ENCODE measurements at places on chromosomes 6 and 20.

DNA sequence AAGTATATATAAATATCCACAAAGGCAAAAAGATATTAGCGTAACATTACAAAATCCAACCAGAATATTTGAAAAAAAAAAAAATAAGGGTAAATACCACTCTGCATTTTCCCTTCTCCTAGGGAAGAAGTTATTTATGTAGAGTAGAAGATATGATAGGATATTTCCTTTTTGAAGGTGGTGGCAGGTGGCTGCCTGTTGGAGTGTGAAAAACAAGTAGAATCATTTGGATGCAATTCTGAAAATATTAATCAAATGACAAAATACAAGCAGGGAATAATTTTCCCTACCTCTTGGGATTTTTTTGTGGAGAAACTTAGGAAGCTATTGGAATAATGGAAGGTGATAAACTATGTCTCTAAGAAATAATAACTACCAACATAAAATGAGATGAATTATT, 62.5 kb upstream of the OGFRL1 start:
- no peak for DNase-seq

- DNase-seq: no peak
These were observed 4.0 kb upstream of the GRM4 start for GRCh38 chr6:34149831-34150400.

DNA sequence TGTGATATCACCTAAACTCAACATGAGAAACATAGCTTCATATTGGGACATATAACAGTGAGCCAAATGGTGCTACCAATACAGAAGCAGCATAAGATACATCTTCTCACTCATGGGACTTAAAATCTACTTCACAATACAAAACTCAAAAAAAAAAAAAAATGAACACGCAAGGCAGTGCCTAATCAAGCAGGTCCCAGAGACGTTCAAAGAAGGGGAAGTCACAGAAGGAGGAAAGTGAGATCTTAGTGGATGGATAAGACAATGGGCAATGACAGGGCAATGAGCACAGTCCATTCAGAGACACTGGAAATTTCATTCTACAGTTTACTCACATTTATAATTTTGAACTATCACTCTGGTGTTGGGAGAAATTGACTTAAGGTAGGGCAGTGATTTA, 88.3 kb downstream of the FAM50B start:
- no peak for DNase-seq

- DNase-seq: no peak
These were observed 16.5 kb downstream of the TNFAIP3 start for GRCh38 chr6:137883400-137884148.

DNA sequence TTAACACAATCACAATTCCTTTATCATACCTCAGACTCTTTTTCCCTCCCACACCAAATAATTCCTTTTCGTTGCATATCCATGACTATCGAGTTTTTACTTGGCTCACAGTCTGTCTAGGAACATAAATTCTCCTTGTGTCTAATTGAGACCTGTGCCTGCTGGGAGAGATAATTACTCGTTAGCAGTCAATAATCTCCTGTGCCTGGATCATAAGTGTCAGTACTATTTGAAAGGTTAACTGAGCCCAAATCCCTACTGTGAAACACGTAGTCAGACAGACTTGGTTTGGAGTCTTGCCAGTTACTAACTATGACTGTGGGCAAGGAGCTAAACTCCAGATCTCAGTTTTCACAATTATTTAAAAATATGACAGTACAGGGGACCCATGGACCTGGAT, 5.7 kb upstream of the CTNNBL1 start:
- DNase-seq: no peak

DNA sequence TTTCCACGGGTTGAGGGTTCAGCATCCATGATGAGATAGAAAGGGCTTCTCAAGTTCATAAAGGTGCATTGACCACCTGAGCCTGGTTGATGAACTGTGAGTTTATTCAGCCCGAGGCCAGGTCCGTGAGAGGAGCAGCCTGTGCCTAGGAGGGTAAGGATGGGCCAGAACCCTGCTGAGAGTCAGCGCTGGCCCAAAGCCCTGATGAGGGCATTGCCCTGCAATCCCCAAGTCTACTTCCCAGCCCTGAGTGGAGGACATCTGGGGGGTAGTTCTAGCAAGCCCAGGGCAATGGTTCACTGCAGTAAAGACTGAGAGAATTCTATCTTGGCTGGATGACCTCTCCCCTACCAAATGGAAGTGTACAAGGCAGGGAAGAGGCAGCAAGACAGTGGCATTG, 123.3 kb upstream of the NXT1 start:
- no peak for DNase-seq

- DNase-seq: peak; percentile 33
These were observed 6.6 kb downstream of the PRSS35 start for GRCh38 chr6:83518816-83519480.

- DNase-seq: peak; percentile 78
These were observed 195.8 kb upstream of the ZNF184 start for GRCh38 chr6:27668442-27669294.

- DNase-seq: no peak
These were observed 12.2 kb upstream of the PTGIS start for GRCh38 chr20:49579874-49580812.

GRCh38 chr20:37630166-37630565, 63.7 kb upstream of the CTNNBL1 start:
- peak; percentile 55 for DNase-seq
